ENCODE measurements at places on chromosomes 2 and 18.
A peak's percentile ranks its signal among the peaks of the same experiment; 100 is the strongest.

- DNase-seq, result no peak
Observed at GRCh38 chr2:2614452-2614851, 283.4 kb upstream of the MYT1L start.

DNA sequence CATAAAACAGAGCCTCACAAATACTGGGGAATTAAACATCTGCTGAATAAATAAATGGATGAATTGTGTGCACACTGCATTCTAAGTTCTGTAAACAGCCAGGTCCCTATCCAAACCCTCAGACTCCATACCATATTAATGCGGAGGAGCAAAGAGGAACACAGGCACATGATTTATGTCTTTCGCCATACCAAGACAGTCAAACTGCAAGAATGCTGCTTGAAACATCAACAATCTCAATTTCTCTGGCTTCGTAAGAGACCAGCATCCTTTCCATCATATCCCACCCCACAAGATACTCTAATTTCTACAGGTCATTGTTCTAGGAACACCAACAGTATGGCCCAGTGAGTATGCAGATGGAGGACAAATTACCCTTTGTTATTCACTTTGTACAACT lies 15.0 kb downstream of the KANSL3 start:
- DNase-seq, result no peak

DNA sequence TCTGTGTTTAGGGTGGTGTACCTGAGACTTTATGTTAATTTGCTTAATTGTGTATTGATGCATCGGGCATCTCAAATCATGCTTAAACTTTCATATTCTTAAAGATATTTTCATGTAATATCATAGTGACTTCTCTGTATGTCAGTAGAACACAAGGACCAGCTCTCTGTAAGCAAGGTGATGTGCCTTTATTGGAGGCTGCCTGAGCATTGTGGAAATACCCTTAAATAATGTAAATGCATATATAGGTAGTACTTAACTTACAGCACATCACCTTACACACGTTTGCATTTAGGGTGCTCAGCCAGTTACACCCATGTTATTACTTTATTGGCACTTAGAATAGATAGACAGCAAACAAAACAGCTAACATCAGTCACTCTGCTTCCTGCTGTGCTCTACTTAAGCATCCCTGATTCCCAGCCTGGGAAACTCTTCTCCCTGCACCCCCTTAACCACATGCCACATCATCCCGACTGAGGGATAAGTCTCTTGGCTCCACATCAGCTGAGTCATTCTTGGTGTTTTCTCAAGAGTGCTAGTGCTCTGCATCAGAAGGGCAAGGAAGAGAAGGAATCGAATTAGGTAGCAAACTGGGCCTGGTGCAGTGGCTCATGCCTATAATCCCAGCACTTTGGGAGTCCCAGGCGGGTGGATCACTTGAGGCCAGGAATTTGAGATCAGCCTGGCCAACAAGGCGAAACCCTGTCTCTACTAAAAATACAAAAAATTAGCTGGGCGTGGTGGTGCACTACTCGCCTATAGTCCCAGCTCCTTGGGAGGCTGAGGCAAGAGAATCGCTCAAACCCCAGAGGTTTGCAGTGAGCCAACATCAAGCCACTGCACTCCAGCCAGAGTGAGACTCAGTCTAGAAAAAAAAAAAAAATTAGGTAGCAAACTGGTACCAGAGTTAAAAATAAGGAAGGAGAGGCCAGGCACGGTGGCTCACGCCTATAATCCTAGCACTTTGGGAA lies 108.7 kb downstream of the MAP3K20 start:
- DNase-seq, result no peak

GRCh38 chr18:64720781-64721464 lies 572.0 kb upstream of the LINC00305 start:
- DNase-seq, result no peak

- no peak for DNase-seq
Observed at GRCh38 chr2:134258684-134259388, 5.0 kb downstream of the MGAT5 start.

DNA sequence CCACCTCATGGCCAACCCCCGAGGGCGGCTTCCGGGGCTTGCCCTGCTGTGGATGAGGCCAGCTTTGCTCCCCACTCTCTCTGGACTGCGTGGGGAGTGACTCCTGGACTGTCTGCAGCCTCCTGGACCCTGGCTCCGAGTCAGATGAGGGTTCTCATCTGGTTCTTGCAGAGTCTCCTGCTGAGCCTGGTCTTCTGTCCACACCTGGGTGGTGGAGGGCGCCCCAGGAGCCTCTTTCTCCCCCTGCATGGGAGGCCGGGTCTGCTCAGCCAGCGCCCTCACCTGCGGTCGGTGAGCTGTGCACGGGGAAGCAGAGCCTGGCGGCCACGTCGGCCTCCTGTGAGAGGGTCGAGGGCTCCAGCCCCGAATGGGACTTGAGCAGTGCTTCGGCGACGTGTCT lies 78.3 kb downstream of the RTP5 start:
- DNase-seq, result no peak

DNA sequence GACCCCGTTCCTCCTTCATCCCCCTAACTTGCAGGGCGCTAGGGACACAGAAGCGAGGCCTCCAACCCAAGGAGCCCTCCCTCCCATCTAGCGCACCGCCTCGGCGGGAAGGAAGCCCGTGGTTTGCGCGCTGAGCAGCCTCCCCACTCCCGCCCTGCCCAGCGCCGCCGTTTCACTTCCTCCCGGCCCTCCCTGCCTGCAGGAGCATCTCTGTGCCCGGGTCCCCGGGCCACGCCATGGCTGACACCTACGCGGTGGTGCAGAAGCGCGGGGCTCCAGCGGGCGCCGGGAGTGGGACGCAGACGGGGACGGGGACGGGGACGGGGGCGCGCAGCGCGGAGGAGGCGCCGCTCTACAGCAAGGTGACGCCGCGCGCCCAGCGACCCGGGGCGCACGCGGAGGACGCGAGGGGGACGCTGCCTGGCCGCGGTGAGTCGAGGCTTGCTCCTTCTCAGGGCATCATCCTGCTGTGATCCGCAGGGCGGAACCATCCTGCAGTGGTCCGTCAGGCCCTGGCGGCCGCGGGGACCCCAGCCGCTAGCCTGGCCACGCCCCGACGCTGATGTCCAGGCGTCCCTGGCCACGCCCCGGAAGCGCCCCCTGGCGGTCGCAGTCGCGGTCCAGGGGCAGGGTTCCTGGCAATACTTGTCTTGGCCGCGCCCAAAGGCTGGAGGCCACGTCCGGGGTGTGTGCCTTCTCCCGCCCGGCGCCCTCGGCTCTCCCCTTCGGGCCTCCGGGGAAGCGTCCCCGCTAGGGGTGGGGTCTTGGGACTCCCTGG lies 16.4 kb downstream of the PTPN18 start:
- DNase-seq, result peak; percentile 57

DNA sequence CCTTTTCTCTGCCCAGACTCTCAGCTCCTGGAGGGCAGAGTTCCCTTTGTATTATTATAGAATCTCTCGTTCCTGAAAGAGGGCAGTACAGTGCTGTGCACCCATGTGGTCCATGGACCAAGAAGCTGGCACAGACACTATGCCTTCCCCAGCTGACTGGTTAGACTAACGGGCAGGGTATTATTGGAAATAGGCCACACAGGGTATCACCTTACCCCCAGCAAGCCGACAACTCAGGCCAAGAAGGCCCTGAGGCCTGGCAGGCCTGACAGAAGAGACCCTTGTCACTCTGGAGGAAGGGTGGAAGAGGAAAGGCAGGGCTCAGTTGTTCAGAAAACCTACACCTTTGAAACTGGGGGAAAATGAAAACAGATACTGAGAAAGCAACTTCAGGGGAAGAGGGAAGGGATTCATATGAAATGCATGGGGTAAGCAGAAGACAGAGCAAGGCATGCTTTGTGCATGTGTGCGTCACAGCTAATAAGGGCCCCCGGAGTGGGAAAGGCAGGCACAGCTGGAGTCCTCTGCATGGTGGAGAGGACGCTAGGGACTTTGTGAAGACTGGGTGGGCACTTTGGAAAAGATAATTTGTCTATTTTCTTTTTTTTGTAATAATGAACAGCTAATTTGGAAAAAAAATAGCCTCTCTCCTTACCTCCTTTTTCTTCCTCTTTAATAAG lies 476.8 kb upstream of the CELF4 start:
- DNase-seq, result no peak

- DNase-seq, result no peak
Observed at GRCh38 chr18:1796636-1797035, 774.7 kb downstream of the METTL4 start.

DNA sequence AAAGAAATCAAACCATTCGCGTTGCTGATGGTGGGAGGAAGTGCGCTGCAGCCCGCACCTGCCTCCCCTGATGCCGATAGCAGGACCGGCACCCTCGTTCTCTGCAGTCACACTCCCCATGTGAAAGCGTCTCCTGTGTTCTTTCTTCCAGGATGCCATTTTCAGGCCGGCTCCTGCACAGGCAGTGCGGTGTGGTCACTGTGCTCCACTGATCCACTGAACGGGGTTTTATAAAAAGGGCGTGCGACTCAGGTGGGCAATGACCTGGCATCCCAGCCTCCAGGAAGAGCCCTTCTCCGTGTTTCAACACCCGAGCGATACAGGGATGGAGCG lies 88.3 kb upstream of the SNTG2 start:
- no peak for DNase-seq

GRCh38 chr2:141810148-141810547 lies 320.7 kb downstream of the LRP1B start:
- no peak for DNase-seq

GRCh38 chr2:60998628-60999545 lies 18.6 kb upstream of the PEX13 start:
- no peak for DNase-seq

GRCh38 chr2:85971366-85971765 lies 82.6 kb upstream of the ST3GAL5 start:
- no peak for DNase-seq
